ENCODE measurements at places on chromosomes 13 and 19.

- no peak for DNase-seq
Measured at GRCh38 chr19:13001502-13002165, 6.4 kb downstream of the NFIX start.

DNA sequence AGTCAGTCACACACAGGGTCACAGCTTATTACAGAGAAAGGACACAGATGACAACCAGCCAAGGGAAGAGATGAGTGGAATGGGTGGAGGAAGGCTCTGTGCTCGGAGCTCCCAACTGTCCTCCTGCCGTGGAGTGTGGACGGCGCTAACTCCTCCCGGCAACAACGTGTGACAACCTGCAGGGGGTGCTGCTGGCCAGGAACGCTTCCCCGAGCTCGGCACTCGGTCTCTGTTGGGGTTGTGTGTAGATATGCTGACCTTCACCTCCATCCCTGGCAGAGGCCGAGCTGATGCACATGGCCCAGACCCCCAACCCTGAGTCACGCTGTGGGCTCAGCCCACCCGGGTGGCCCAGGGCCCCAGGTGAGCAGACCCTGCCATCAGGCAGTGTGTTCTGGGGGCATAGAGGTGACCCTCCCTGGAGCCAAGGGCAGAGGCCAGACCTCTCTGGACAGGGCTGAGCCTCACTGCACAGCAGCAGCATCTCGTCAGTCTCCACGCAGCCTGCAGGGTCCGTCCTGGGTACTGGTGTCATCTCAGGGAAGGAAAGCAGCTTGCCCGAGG, 14.1 kb downstream of the ZNF444 start:
- no peak for DNase-seq

DNA sequence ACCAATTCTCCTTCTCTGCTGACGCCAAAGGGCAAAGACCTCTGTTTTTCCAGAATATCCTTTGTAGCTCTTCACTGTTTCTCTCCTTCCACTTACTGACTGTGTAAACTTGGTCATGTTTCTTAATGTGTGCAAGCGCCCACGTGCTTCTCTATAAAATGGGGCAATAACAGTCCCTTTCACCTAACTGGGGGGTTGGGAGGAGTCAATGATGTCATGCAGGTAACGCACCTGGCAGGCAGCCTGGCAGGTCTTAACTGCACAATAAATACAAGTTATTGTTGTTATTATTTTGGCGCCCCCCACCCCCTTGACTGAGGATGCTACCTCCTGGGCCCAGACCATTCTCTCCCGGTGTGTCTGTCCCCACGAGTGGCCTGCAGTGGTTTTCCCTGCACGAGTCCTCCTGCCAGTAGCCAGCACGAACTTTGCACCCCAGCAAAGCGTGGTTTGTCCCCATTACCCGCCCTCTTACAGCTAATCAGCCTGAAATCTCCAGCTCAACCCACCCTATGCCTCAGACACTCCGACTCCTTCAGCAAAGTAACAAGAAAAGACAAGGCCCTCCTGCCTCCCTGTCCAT, 5.3 kb downstream of the SBSN start:
- no peak for DNase-seq

- DNase-seq, result no peak
Measured at GRCh38 chr19:55563261-55563690, 17.4 kb downstream of the ZNF579 start.

GRCh38 chr19:45253396-45254027, 2.4 kb downstream of the MARK4 start:
- DNase-seq, result no peak

DNA sequence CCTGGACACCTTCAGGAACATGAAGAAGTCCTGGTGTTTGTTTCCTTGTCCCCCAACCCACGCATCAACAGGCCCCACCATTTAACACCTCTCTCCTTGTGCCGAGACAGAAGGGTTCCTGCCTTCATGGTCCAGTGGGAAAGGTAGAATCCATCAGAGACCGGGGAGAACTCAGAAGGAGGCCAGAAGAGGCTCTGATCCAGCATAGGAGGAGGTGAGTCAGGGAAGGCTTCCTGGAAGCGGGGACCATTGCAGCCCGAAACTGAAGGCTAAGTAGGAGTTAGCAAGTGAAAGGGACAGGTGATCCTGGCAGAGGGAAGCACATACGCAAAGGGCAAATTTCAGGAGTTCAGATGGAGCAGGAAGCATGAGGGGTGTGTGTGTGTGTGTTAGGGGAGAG, 484 bp downstream of the ICAM3 start:
- DNase-seq, result no peak

DNA sequence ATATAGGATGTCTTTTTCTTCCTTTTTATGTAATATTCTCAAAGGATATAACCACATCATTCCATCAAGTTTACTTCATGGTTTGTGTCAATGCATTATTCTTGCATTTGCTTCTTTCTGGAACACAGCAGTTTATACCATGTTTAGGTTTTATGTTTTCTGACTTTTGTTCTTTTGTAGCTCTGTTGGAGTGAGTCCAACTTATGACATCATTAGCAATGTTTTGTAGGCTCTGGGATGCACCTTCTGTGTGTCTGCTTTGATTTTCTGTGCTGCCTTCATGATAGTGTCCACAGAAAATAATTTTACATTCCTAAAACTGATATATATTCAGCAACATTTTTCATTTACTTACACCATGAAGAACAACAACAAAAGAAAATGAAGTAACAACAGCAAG, 68.9 kb downstream of the SHISA2 start:
- no peak for DNase-seq

DNA sequence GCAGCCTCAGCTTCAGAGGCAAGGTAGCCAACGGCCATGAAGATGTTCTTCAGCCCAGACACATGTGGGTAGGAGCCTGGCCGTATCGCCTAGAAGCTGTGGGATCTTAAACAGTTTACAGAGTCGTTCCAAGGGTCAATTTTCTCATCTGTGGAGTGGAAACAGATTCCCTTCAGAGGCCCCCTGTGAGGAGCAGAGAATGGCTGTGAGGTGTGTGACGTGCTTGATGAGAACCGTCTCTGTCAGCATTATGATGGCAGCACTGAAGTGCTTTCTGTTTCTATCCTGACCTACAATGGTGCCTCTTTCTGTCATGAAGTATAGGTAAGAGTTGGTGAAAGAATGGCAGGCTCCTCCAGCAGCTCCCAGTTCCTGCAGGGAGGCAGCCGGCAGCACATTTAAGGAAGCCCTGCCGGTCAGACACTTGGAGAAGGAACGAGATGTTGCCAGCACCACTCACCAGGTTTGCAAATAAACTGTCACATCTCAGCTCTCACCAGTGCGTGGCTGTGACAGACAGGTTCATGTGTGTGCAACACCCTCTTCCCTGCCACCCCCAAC, 277.3 kb downstream of the FOXO1 start:
- DNase-seq, result peak; percentile 71

DNA sequence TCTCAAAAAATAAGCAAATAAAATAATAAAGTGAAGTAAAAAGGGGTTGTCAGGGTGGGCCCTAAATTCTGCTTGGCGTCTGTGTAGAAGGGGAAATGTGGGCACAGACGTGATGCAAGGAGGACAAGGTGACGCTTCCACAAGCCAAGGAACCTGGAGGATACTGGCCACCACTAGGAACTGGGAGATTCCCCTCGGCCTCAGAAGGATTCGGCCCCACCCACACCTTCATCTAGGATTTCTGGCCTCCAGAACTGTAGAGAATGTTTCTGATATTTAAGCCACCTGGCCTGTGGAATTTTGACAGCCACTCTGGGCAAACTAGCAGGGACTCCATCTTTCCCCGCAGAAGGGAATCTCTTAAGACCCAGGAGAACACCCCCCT, 1.1 kb downstream of the PLEKHJ1 start:
- DNase-seq, result no peak

DNA sequence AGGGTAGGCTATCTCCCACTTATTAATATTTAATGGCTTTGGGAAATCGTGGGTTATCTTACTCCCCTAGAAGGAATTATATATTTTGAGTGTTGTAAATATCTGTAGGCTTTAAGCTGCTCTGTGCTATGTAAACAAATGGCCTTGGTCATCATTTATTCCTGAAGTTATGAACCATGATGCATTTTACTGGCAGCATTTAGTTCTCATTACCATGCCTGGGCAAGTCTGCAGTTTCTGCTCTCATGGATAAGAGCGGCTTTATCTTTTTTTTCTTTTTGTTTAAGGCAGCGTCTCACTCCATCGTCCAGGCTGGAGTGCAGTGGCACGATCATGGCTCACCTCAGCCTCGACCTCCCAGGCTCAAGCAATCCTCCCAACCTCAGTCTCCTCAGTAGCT, 156.1 kb downstream of the IRS2 start:
- DNase-seq, result no peak

GRCh38 chr19:39053276-39054090, 21.1 kb upstream of the FBXO27 start:
- no peak for DNase-seq

GRCh38 chr19:4375164-4376027, 25.0 kb downstream of the SH3GL1 start:
- DNase-seq, result no peak

GRCh38 chr13:50760751-50761150, 82.7 kb downstream of the DLEU7 start:
- no peak for DNase-seq

DNA sequence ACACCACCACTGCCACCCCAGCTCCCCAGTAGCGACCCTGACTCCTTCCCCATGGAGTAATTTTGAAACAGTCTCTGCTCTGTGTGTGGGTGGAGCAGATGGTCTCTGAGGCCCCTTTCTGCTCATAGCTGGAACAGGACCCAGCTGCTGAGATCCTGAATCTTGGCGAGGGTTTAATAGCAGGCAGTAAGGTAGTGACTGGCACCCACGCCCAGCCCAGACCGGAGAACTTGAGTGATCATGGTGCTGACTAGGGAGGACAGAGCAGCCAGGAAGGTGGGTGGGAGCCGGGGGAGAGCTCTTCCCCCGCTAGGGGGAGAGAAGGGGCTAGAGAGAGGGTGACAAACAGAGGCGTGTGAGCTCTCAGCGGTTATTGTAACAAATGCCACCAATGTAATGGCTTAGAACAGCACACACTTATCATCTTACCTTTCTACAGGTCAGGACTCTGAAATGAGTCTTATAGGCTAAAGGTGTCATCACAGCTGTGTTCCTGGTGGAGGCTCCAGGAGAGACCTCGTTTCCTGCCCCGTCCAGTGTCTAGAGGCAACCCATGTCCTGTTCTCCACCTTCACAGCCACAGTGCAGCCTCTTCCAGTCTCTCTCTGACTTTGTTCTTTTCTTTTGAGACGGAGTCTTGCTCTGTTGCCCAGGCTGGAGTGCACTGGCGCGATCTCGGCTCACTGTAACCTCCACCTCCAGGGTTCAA, 7.2 kb upstream of the ACER1 start:
- DNase-seq, result no peak

GRCh38 chr13:46543287-46543686, 9.7 kb upstream of the LRCH1 start:
- DNase-seq, result no peak

DNA sequence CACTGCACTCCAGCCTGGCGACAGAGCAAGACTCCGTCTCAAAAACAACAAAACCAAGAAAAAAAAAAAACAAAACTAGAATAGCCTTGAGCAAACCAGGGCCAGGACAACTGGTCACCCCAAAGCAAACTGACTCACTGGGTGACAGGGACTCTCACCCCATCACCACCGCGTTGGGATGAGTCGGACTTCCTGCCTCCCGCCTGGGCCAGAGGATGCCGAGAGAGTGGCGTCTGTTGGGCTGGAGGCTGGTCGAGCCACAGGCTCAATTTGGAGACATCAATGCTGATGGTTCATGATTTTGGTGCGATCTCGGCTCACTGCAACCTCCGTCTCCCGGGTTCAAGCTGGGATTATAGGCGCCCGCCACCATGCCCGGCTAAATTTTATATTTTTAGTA, 11.6 kb downstream of the TMPRSS9 start:
- DNase-seq, result no peak

DNA sequence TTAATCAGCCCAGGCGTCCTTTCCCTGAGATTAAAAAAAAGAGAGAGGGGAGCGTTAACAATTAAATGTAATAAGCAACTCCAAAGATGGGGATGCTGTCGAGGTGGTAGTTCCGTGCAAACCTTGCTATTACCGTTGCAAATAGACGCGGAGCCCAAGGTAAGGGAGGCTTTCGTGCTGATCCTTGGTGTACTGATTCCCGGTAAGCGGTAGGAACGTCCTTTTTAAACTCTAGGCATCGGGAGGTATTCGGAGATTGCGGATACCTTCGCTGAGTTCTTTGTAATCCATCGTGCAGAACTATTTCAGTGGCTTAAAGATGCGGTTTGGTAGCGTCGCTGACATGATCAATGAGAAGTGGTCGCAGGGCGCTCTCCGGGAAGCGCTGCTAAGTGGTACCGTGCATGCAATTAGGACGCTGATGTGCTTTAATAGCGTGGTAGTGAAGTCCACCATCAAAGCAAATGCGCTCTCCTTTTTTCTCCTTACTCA, 3.1 kb downstream of the SLITRK5 start:
- no peak for DNase-seq

Data from activated CD4-positive, alpha-beta T cell treated with anti-CD3 and anti-CD28 coated beads, Interleukin-2, amount 10 ng/mL, durations not matched to agents 7 days and 5 days (primary cell).